ENCODE measurements at places on chromosomes 1 and 21.

- DNase-seq: no peak
These were observed 100.5 kb downstream of the TIAM1 start for GRCh38 chr21:31243611-31244010.

DNA sequence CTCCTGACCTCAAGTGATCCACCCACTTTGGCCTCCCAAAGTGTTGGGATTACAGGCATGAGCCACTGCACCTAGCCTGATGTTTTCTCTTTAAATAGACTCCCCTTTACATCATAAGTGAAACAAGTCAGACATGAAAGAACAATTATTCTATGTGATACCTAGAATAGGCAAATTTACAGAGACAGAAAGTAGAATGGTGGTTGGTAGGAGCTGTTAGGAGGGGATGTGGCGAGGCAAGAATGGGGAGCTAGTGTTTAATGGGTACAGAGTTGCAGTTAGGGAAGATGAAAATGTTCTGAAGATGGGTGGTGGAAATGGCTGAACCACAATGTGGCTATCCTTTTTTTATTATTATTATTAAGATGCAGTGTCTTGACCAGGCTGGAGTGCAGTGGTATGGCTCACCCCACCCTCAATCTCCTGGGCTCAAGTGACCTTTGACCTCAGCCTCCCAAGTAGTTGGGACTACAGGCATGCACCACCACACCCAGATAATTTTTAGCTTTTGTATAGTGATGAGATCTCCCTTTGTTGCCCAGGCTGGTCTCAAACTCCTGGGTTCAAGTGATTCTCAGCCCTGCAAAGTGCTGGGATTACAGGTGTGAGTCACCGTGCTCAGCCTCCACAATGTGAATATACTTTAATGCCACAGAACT lies 28.4 kb downstream of the ELF3 start:
- no peak for DNase-seq

DNA sequence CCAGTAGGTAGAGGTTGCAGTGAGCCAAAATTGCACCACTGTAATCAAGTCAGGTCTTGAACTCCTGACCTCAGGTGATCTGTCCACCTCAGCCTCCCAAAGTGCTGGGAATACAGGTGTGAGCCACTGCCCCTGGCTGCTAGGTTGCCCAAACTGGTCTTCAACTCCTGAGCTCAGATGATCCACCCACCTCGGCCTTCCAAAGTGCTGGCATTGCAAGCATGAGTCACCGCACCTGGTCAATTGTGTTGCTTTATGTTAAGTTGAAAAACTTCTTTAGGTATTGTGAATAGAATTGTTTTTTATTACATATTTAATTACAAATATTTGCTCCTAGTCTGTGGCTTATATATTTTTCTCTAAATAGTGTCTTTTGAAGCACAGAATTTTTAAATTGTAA lies 80.5 kb downstream of the PRKAB2 start:
- DNase-seq: no peak

DNA sequence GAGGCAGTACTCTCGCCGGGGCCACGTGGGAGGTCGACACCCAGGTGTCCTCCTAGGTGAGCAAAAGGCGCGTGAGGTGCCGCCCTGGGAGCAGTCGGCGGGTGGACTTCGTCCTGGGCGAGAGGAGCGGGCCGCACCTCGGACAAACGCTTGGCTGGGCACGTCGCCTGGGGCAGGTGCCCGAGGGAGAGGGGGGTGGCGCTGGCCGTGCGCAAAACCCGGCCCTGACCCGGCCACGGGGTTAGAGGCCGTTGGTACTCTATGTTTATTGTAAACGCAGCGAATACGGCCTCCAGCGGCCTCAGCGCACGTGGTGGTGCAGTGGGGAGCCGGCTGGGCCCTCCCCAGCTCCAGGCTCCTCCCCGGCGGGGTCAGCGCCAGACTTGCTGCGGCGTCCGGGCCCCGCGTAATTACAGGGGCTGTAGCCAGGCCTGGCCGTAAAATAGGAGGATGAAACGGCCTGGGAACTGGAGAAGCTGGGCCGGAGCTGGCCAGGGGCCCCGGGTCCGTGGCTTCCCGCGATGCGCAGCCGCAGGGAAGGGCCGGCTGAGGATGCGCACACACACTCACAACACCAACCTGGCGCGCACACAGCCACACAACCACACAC lies 1.6 kb upstream of the EFNA1 start:
- DNase-seq: no peak

- no peak for DNase-seq
These were observed 73.4 kb downstream of the DTL start for GRCh38 chr1:212108981-212109380.

DNA sequence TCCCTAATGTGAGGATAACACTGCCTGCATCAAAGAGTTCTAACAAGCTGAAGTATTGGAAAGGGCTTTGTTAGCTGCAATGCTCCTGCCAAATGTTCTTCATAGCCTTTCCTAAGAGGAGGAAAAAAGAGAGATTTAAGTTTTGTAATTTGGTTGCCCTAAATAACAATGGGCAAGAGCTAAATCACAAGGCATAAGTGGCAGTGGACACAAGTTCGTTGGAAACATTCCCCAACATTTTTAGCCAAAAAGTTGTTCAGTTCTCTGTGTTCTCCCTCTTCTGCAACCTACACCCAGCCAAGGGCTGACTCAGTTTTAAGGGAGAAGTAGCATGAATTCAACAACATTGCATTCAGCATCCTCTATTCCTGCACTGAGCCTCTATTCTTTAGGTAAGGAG lies 2.6 kb upstream of the UQCRHL start:
- DNase-seq: no peak

GRCh38 chr1:217929213-217929885 lies 298.2 kb downstream of the SPATA17 start:
- no peak for DNase-seq

- DNase-seq: no peak
These were observed 17.4 kb upstream of the ACTRT2 start for GRCh38 chr1:3003941-3004270.

DNA sequence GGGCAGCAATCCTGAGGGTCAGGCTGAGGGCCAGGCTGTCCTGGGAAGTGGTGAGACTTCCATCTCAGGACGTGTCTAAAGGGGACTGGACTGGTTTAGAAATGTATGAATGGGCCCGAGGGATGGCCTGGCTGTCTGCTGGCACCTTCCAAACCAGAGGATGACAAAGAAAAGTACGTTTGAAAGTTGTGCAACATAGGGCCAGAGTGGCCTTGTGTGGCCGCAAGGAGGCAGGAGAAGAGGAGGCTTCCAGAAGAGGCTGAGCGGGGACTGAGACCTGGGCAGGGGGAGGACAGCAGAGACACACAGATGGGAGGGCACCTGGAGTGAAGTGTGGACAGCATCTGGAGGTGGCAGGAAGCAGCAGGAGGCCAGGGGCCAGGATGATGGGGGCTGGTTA lies 2.6 kb upstream of the SYTL1 start:
- no peak for DNase-seq

DNA sequence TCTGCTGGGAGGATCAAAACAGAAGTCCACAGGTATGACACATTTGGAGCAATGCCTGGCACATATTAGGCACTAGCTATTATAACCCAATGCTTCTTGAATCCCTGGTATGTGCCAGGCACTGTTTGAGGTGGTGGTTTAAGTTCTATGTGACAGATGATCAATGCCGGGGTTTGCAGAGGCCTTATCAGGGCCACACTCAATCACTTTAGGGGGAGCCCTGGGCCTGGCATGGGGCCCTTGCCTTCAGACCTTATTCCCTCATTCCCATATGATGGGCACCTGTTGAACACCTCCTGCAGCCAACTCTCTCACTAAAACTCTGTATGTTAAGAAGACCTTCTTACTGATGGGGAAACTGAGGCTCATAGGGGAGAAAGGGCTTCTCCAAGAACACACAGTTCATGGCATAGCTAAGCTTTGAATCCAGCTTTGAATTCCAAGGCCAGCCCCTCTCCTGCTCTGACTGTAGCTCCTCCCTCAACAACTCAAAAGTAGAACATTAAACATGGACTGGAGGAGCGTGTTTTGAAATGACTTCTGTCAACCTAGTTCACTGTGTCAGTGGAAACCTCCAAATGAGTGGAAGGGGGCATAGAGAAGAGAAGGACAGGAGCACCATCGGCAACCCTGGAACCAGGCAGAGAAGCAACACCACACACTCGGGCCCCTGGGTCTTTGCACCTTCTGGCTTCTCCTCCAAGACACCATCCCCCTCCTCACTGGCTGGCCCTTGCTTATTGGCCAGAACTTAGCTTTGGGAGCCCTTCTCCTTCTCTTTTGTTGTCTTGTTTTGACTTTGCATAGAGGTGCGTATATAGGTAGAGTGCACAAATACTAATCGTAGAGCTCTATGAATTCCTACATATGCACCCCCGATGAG lies 6.6 kb upstream of the IFFO2 start:
- no peak for DNase-seq

- DNase-seq: no peak
These were observed 638 bp upstream of the OLIG2 start for GRCh38 chr21:33025106-33025488.

DNA sequence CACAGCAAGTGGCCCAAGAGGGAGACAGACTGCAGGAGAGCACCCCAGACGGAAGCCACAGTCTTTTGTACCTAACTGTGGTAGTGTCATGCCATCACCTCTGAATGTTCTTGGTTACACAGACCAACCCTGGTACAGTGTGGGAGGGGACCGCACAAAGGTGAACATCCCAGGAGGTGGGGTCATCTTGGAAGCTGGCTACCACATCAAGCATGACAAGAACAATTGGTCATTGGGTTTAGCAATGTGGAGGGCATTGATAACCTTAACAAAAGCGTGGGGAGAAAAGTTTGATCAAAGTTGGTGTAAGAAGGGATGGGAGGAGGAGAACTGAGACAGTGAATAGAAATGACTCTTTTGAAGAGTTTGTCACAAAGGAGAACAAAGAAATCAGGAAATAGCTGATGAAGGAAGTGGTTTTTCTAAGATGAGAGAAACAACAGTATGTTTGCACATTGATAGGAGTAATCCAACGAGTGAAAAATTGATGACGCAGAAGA lies 87.1 kb upstream of the CACNA1E start:
- peak; percentile 66 for DNase-seq

- DNase-seq: no peak
These were observed 65.3 kb downstream of the TENT5C start for GRCh38 chr1:117670976-117671780.

- DNase-seq: no peak
These were observed 33.5 kb downstream of the TRIM11 start for GRCh38 chr1:228373004-228373680.

DNA sequence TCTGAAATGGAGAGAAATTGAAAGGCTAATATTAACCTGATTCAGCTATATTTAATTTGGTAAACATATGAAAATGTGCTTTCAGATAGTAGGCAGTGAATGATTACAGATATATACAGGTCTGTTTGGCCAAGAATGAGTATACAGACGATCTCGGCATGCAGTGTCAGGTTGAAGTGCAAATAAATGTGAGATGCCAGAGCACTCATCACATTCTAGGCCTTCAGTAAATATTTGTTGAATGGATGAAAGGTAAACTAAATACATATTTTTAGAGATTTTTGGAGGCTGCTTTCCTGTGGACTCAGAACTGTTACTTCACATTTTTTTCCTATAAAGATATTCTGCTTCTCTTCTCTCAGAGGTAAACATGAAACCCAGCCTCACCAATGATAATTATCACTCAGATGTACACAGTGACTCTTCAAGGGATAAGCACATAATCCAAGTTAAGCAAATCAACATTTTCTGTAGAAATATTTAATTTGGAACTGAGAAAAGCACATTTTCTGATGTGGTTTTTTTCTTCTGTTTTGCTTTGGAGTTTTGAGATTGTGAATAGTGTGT lies 702.9 kb downstream of the BRINP3 start:
- DNase-seq: no peak

GRCh38 chr1:246454655-246455054 lies 52.4 kb downstream of the SMYD3 start:
- DNase-seq: no peak

DNA sequence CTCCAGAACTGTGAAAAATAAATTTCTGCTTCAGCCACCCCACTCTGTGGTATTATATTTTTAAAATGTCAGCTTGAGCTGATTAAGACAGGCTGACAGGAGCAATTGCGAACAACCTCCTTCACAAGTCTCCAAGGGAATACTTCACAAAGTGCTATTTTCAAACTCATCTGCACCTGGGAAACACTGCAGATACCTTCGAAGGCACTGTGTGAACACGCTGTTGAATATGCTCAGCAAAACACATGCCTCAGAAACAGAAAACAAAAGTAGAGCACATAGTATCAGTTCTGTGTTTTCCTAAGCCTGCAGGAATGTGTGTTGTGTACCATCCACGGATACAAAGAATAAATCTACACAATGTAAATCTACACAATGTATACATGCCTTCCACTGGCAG lies 10.6 kb downstream of the TSPAN2 start:
- DNase-seq: no peak

GRCh38 chr1:221029981-221030649 lies 150.9 kb downstream of the HLX start:
- no peak for DNase-seq

GRCh38 chr1:208271236-208271635 lies 27.1 kb upstream of the PLXNA2 start:
- DNase-seq: no peak

DNA sequence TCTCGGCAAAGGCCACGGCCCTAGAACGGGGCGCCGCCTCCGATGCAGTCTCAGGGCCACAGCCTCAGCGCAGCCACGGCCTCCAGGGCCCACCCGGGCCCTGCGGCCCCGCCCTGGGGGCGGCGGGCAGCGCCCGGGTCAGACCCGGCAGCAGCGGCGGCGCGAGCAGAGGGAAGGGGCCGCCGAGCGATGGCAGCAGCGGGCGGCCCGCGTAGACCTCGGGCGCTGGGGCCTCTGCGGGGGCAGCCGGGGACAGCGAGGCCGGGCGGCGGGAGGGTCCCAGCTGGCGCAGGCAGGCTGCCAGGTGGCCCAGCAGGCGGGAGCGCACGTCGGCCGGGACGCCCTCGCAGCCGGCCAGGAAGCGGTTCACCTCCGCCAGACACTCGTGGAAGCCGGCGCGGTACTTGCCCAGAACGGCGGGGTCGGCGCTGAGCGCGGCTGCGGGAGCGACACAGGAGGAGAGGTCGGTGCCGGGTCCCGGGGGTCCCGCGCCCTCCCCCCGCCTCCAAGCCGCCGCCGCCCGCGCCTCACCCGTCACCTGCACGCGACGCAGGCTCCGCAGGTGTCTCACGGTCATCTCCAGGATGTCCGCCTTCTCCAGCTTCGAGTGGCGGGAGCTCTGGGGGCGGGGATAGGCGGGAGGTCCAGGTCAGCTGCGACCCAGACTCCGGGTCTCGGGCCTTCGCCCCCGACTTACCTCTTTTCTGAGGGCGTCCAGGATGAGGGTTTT lies 737 bp downstream of the HES4 start:
- no peak for DNase-seq

DNA sequence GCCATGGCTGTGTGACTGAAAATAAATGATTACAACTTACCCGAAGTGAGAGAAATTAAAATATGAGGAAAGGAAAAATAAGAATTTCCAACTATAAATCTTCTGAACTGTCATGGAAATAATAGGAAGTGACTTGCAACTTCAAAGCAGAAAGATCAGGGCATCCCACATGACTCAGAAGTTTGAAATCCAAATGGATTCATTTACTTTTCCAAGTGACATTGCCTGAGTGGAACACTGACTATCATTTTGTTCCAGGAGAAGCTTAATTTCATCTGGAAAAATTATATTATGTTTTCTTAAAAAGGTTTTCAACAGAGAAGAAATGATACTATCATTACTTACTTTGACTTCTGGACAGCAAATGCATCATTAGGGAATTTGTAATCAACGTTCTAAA lies 110.8 kb downstream of the GREM2 start:
- no peak for DNase-seq
